SK-N-SH treated with all-trans-retinoic acid at 6 μM for 48 hours (cell line): ENCODE measurements at places on chromosomes 13 and 19.

DNA sequence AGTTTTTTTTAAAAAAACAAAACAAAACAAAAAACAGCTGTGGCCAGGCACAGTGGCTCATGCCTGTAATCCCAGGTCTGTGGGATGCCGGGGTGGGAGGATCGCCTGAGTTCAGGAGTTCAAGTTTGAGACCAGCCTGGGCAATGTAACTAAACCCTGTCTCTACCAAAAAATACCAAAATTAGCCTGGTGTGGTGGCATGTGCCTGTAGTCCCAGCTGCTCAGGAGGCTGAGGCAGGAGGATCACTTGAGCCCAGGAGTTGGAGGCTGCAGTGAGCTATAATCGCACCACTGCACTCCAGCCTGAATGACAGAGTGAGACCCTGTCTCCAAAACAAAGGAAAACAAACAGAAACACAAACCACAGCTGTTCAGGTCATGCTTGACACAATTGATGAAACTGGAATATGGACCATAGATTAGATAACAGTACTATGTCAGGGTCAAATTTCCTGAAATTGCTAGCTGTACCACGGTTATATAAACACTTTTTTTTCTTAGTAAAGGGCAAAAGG is 6.9 kb upstream of the ANGPTL4 start:
- ATAC-seq, result no peak

- ATAC-seq, result peak; percentile 21
Observed at GRCh38 chr13:113489549-113490495, 689 bp downstream of the DCUN1D2 start.

DNA sequence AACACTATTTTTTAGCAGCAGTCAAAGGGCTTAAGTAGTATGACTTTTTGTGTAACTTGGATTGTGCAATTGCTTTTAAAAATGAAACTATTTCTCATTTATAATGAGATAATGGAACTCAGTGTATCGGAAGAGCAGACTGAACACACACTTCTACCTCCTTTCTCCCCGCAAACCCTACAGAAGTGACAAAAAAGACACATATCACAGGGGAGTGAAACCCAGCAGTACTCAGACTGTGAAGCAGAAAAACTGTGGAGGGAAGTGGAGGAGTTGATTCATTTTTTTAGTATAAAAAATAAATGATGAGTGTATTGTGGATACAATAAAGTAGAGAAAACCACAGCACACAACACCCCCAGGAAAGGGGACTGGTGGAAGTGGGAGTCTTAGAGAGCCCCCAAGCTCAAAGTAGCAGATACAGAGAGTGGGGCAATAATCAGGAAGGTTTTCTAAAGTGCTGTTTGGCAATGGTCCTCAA is 9.7 kb downstream of the LPAR6 start:
- ATAC-seq, result no peak

- peak; percentile 8 for ATAC-seq
Observed at GRCh38 chr19:39481229-39481545, 549 bp downstream of the TIMM50 start.

- no peak for ATAC-seq
Observed at GRCh38 chr13:98681049-98681448, 71.4 kb downstream of the SLC15A1 start.

DNA sequence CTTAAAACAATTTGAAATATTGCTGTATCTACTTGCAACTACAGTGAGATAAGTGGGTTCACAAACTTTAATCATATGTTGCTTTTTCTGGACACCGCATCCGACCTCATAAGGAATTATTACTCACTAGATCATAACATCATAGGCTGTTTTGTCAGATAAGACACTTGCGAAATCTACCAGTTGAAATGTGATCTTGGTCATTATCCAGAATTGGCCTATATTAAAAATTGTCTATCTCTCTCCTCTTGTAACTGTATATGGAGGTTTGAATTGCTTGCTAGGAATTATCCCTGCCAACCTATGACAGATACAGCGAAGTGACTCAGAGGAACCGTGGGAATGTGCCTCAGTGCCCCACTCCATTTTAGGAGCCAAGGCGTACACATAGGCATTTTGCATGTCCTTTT is 117.0 kb upstream of the POSTN start:
- ATAC-seq, result peak; percentile 54

DNA sequence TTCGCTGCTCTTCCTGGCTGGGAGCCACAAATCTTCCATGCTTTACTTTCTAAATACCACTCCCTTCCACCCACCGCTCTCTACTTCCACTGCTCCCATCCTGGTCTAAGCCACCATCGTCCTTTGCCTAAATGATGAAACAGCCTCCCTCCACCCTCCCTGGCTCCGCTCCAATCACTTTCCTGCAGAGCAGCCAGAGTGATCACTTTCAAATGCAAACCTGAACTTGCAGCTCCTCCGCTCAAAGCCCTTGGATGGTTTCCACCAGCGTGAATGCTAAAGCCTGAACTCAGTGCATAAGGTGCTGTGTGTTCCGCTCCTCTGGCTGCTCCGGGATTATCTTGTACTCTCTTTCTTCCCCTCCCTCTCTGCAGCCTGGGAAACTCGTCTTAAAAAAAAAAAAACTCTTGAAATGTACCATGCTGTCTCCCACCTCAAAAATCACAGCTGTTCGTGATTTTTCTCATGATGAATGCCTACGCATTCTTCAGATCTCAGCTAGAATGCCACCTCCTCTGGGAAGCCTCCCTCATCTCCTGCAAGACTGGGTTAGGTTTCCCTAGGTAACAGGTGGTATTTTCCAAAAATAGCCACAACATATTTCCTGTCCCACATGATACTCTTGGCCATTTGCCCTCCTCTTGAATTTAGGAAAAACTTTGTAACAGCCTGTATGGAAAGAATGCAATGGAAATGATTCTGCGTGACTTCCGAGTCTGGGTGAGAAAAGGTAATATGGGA is 3.7 kb upstream of the SIN3B start:
- ATAC-seq, result peak; percentile 73

DNA sequence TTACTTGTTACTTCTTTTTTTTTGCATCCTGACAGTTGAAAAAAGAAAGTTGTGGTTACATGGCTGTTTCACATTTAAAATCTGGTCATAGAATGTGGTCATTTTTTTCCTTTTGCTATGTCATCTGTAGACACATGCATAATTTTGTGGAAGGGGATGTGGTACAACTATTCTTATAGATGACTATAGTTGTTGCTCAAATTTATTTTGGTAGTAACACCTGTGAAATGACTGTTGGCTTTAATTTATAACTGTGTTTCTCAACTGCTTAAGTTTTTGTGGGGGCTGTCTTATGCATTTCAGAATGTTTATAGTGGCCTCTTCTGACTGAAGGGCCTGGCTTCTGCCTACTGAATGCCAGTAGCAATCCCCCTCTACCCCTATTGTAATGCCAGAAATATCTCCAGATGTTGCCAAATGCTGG is 130.5 kb downstream of the PAN3 start:
- ATAC-seq, result no peak

DNA sequence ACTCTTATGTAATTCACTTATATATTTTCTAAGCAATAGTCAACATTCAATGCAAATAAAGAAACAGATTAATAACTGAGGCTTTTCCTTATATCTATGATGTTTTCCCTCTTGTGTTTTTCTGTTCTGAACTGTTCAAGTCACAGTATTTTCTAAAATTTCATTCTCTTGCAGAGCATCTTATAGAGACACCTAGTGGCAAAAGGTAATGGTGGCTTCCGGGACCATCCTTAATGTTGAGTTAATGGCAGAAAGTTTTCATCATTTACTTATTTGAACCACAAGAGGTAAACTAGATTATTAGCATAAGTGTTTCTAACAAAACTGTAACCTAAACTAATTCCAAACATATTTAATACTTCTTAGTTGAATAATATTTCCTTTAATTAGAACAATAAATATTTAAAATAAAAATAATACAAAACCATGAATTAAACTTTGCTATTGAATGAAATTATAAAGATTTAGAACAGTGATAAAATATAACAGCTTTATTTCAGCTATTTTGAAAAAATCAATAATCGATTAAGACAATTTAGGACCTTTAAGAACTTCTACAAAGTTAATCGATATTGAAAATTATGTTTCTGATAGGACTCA is 1.7 kb upstream of the SLITRK5 start:
- no peak for ATAC-seq

DNA sequence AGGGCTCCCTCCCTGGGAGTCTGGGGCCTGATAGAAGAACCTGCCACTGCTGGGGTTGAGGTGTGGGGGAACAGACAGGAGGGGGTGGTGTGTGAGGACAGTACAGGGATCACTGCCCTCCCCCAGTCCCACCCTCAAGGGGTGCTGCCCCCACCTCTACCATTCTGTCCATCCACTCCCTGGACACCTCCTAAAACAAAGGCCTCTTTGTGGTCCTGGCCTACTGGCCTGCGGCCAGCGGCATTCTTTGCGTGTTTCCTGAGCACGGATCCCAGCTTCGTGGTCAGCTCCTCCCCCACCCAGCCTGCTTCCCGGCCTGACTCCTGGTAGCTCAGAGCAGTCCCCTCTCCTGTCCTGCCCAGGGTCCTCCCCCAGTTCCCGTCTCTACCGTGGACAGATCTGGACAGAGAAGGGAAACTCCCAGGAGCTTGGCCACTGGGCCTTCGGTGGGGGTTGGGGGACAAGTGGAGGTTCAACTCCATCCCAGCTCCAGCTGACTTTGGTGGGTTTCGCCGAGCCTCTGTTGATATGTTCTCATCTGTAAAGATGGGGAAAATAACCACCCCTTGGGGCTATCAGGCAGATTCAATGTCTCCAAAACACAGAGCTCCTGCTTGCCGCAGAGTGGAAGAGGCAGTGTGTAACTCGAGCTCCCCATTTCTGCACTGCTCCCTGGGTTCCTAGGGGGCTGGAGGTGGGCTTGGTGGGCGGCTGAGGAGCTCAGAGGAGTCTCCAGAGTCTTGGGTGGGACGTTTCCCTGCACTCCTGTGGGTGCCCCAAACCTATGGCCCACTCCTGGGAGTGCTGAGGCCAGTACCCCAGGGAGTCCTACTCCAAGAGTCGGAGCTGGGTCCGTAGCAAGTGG is 48.7 kb downstream of the LYL1 start:
- ATAC-seq, result peak; percentile 65

- ATAC-seq, result no peak
Observed at GRCh38 chr19:46023311-46023779, 492 bp upstream of the PGLYRP1 start.

GRCh38 chr19:6632002-6632621 is 37.8 kb downstream of the TNFSF14 start:
- peak; percentile 85 for ATAC-seq

DNA sequence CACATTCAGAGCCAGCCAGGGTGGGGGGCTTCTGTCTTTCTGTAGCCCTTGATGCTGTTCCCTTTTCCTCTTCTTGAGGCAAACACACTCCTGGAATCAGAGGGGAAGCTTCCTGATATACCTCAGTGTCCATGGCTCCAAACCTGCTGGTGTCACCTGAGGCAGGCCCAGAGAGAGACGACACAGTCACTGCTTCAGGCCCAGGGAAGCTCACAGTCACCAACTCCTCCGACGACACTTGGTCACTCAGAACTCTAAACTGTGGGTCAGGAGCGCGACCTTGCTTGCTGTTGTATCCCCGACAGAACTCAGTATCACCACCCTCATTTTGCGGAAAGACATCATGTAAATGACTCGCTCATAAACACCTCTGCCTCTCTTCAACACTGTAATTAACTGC is 1.1 kb downstream of the ATP13A1 start:
- no peak for ATAC-seq

GRCh38 chr19:12495002-12495802 is 10.6 kb upstream of the ZNF709 start:
- ATAC-seq, result peak; percentile 99

DNA sequence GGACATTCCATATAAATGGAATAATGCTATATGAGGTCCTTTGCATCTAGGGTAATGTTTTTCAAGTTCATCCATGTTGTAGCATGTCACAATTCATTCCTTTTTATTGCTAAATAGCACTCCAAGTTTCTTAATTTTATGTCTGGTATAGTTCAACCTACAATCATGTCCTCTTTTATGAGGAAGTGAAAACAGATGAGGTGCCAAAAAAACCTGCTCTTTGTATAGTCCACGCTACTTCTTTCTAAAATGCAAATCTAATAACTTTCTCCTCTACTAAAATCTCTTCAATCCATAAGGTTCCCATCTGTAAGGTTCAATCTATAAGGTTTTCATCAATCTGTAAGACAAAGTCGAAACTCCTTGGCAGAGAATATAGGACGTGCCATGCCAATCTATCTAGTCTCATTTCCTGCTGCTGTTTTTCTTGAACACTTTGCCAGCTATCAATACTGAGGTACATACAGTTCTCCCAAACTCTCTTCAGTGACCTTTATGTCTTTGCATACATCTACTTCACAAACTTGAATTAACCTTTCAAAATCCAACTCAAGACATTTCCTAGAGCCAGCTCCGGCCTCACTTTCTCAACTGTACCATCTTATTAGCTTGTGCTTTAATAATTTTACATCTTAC is 33.7 kb downstream of the INTS6 start:
- ATAC-seq, result no peak

DNA sequence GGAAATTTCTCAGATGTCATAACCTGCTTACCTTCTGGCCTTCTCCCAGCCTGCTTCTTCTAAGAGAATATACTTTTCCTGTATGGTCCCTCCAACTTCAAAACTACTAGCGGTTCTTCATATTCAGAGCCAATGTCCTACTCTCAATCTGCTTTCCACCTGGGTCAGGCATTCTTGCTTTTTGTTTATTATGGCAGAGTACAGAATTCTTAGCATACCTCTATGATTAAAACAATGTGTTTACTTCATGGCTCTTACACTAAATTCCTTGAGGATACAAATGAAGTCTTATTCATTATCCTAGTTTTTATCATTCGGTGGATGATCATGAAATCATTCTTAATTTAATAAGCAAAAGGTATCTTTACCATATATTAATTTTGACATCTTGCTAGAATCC is 484.2 kb upstream of the SLITRK1 start:
- peak; percentile 76 for ATAC-seq

DNA sequence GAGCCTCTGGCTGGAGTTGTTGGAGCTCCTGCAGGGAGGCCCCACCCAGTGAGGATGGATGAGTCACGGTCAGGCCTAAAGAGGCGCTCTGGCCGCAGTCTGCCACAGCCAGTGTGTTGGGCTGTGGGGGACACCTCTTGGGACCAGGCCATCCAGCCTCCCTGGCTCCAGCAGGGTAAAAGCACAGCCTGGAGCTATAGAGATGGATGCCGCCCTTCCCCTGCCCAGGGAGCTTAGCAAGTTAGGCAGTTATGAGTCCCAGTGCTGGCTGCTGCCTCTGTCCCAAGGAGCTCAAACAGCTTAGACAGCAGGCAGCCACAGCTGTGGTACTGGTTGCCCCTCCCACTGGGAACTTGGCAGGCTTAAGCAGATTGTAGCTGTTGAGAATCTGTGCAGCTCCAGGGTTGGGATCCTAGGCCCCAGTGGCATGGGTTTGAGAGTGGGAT is 100.9 kb downstream of the NDFIP2 start:
- peak; percentile 86 for ATAC-seq

- no peak for ATAC-seq
Observed at GRCh38 chr13:68124437-68125086, 894.4 kb upstream of the PCDH9 start.

- peak; percentile 61 for ATAC-seq
Observed at GRCh38 chr13:34155931-34156607, 338.1 kb downstream of the RFC3 start.

GRCh38 chr19:48152551-48152950 is 17.6 kb downstream of the LIG1 start:
- peak; percentile 86 for ATAC-seq
